ENCODE measurements at places on chromosomes 1 and 21.

- no peak for DNase-seq
Measured at GRCh38 chr1:150775276-150775675, 9.7 kb upstream of the CTSS start.

- no peak for DNase-seq
Measured at GRCh38 chr1:9203511-9203982, 31.0 kb upstream of the H6PD start.

DNA sequence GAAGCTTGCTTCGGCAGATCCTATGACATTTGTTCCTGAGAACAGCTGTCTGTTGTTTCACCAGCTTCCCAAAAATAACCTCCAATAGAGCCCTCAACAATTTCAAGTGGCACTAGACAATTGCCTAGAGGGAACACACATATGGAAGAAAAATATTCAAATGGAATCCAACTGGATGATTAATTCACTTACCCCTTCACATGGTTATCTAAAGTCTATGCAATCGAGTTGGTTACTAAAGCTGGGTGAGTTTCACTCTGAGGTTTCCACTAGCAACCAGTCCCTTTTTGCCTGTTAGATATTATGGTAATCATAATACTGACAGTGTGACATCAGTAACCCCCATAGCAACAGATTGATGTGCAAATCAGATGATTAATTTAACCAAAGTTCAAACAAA, at the start of gene LEMD1:
Gene LEMD1, minus strand, starts transcription at position 259 of the 400 bp plus-strand sequence. CDS start 1,520 bp downstream, outside the sequence.
- no peak for DNase-seq

GRCh38 chr21:25660233-25660632, 21.2 kb downstream of the JAM2 start:
- no peak for DNase-seq

DNA sequence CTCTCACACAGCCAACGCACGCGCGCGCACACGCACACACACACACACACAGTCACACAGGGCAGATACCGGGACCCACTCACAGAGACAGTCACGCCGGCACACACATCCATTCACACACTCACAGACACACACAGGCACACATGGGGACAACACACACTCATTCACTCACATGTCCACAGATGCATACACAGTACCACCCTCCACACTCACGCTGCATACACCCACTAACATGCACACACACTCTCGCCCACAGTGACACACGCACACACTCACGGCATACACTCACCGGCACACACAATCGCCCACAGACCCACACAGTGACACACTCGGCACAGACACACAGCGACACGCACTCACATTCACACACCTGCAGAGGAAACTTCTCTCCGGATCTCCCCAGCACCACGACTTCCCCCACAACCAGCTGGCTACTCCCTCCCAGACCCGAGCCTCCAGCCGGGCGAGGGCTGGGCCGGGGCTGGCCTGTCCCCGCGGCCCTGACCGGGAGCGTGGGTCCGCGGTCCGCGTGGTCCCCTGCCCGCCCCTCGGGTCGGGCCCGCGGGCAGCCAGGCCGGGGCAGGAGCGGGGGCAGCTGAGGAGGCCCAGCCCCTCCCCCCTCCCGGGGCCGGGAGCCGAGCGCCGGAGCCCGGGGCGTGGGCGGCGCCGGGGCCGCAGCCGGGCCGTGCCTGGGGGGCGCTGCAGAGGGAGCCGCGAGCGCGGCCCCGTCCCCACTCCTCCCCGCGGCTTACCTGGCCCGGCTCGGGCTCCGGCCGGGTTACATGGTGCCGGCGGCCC, 552 bp downstream of the DLGAP3 start:
- no peak for DNase-seq

DNA sequence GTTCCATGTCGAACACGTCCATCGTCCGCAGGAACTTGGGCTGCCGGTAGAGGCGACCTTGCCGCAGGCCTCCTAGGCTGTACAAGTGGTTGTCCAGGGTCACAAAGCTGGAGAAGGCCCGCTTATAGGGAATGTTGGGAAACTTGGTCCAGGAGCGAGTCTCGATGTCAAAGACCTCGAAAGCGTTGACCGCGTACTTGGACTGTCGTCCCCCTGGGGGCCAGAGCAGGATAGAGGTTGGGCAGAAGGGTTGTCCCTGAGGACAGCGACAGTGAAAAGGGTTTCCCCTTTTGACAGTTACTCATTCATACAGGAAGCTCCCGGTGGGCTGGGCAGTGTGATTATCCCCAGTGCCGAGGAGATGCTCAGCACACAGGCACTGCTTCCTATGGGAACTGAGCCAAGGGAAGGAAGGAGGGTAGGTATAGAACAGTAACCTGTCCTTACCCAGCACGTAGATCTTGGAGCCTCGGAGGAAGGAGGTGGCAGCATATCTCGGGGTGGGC, 17.5 kb downstream of the KLHDC8A start:
- DNase-seq: no peak

GRCh38 chr1:168555508-168556046, 11.8 kb upstream of the XCL2 start:
- no peak for DNase-seq

- DNase-seq: no peak
Measured at GRCh38 chr1:151145304-151146071, 943 bp downstream of the SEMA6C start.

DNA sequence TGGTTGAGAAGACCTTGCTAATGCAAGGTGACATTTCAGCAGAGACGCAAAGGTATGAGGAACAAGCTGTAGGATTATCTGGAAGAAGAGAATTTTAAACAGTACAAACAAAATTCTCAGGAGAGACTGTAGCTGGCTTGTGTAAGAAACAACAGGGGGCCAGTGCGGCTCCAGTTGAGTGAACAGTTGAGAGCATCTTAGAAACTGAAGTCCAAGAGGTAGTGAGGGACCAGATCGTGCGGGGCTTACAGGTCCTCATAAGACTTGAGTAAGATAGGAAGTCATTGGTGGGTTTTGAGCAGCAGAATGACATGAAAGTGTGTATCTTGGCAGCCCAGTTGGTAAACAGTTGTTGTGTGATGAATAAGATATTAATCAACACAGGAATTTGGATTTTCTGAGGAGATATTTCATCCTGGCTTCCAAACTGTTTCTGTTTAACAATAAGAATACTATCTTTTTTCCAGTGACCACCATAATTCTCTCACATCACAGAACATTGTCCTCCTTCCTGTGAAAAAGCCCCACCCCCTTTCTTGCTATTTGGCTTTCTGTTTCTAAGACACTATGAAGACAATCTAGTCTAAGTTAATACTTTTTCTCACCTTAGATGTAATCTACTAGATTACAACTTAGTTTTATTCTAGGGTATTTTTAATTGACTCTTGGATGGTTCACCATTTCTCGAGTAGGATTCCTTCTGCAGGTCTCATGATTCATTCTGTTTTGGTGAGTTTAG, 62.4 kb downstream of the SASS6 start:
- no peak for DNase-seq

DNA sequence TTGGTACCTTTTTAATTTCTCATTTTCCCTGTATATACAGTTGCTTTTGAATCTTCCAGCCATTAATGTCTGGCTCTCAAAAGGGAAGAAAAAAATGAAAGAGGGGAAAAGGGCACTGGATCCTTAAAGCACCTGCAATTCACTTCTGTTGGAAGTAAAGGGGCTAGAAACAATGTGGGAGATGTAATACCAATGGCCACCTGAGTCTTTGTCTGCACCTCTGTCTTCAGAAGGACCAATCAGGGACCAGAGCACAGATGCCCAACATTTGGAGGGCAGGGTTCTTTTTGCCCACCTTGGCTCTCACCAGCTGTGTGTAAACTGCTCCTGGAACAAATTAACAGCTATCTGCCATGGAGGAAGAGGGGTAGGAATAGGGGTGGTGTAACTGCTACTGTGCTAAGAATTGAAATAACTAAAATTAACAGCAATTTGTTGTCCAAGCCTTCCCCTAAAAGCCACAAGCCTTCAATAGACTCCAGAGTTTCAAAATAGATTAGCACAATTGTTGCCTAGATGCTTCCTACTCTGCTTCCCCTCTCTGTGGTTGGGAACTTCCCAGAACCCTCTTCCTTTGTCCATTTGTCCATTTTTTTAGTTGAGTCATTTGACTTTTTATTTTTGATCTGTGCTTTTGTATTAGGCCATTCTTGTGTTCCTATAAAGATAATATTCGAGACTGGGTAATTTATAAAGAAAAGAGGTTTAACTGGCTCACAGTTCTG, 11.5 kb upstream of the LRRC8B start:
- DNase-seq: no peak

- DNase-seq: peak; percentile 82
Measured at GRCh38 chr1:232620356-232620969, 9.5 kb downstream of the SIPA1L2 start.

GRCh38 chr1:113940365-113941244, 11.5 kb downstream of the HIPK1 start:
- DNase-seq: no peak

DNA sequence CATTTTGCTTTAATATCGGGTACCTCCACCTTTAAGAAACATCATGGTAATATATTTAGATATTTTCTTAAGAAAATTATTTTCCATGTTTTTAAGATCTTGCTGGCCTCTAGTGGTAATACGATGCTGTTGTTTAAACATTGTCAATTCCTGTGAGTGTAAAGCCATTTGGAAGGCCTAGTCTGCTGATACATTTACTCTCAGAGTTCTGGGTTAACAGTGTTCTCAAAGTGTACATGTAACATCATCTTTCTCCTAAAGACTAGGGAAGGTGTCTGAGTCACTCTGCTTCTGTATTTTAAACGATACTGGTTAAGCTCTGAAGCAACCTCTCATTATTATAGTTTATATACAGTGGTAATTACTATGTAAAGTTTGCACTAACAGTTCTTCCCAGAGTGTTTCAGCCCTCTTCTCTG, 189.1 kb downstream of the RASAL2 start:
- DNase-seq: no peak

GRCh38 chr21:38129711-38130110, 127.1 kb upstream of the KCNJ15 start:
- DNase-seq: no peak

- DNase-seq: peak; percentile 45
Measured at GRCh38 chr1:9438431-9439073, 100.7 kb upstream of the SLC25A33 start.

DNA sequence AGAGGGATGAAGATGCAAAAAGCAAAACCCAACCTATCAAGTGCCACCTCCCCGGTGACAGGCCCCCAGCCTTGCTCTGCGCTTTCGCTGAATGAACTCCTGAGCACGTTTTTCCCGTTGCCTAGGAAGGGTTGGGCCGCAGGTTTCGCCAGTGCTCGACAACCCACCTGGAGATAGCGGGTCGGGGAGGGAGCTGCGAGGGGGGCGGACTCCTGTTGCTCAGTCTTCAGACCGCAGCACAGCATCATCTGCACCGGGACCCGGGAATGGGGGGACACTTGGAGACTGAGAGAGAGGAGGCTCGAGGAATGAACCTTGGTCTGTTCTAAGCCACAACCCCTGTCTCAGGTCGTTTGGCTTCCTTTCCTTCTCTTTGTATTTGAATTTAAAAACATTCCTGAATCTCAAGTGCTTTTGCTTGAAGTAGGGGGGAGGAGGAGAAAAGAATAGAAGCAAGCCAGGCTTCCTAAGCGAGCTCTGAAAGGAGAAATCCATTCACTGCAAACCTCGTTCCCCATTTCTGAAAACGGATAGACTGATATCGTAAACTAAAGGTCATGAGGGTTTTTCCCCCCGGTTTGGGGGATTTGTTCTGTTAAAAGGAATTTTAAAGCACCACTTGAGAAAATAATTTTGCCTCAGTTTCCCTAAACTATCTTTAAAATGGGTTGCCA, 1.2 kb downstream of the AK5 start:
- DNase-seq: no peak

DNA sequence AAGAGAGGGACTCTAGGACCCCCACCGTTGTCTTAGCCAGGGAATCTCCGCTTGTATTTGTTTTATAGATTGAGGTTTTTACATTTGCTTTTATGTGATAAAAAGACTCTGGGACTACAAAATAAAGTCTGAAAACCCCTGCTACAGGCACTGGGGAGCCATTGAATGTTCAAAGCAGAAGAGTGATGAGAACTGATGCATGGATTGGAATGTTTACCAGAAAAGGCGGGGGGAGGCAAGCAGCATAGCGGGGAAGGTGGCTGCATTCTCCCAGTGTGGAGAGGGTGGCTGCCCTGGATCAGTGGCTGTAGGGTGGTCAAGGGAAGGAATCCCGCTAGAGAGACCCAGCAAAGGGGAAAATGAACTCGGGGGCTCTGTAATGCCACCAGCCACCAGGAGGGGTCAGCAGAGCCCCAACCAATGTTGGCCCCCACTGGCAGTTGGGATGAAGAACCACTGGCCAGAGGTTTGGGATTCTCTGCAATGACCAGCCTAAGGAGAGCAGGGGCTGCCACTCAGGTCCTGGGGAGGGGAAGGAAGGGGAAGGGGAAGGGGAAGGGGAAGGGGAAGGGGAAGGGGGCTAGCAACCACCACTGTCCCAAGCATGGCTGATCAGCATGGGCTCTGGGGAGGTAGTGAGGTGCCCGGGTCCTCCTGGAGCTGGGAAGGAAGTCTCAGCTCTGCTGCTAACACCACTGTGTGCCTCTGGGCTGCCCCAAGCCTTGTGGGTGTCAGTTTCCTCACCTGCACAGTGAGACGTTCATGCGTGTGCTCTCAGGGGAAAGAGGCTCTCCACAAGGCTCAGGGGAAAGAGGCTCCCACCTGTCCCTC, 19.2 kb upstream of the PEF1 start:
- peak; percentile 26 for DNase-seq

DNA sequence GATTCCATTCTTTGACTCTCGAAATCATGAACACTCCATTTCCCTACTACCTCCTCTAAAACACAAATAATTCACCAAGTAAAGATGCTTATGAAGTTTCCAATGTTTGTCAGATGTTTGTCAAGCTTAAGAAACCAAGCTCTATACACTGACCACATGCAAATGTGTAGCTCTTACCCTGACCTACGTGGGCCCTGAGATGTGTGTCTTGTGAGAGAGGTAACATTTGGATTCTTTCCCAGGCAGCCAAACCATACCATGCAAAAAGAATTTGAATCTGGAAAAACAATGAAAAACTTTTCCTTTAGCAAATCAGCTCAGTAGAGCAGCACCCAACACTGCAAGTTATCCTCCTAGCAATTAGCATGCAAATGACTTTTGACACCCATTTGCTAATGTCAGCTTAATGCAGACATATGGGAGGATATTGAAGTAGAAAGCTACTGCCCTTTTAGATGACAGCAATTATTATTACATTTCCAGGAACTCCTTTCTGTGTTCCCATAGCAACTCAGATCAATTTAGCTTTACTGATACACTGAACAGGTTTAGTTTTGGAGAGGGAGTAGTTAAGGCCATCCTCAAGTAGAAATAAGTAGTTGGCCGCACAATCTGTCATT, 83.2 kb upstream of the RGS4 start:
- DNase-seq: no peak

- DNase-seq: no peak
Measured at GRCh38 chr21:29233256-29233546, 65.5 kb upstream of the BACH1 start.

- no peak for DNase-seq
Measured at GRCh38 chr1:59569198-59569597, 245.6 kb upstream of the HOOK1 start.

DNA sequence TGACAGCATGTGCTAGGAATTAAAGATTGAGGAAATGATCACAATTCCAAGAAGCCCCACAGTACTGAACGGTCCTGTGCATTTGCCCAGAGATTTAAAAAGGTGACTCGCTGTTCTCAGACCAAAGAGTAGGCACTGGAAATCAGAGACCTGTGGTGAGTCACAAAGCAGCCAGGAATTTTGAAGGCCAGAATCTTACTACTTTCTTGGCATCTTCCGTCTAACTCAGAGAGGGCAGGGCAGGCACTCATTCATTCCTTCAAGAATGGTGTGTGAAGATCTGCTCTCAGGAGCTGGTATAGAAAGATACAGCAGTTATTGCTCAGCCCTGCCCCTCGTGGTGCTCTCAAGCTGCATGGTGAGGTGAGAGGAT, 57.9 kb downstream of the BRINP2 start:
- no peak for DNase-seq

- DNase-seq: no peak
Measured at GRCh38 chr21:44399151-44399954, 45.9 kb downstream of the TRPM2 start.

Measured in NCI-H446 (cell line).